ENCODE measurements at places on chromosomes 12 and 14.

DNA sequence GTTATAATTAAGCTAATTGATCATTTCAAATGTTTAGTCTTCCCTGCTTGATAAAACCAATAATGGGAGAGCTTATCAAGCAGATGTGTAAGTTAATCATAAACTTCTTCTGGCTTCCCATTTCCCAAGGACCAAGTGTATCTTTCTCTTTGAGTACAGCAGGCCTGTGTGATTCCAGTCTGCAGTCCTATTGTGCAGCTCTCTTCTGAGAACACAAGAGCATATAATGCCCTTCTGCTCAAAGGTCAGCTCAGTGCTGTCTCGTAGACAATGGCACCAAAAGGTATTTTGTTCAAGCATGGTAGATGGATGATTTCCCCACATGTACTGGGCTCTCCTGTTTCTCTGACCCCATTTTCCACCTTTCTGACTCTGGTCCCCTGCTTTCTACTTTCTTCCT lies 101.8 kb upstream of the DYRK2 start:
- DNase-seq: no peak

- no peak for DNase-seq
These were observed 60.2 kb downstream of the ANO2 start for GRCh38 chr12:5884866-5885265.

- no peak for DNase-seq
These were observed 282.9 kb downstream of the DUSP6 start for GRCh38 chr12:89069431-89069830.

DNA sequence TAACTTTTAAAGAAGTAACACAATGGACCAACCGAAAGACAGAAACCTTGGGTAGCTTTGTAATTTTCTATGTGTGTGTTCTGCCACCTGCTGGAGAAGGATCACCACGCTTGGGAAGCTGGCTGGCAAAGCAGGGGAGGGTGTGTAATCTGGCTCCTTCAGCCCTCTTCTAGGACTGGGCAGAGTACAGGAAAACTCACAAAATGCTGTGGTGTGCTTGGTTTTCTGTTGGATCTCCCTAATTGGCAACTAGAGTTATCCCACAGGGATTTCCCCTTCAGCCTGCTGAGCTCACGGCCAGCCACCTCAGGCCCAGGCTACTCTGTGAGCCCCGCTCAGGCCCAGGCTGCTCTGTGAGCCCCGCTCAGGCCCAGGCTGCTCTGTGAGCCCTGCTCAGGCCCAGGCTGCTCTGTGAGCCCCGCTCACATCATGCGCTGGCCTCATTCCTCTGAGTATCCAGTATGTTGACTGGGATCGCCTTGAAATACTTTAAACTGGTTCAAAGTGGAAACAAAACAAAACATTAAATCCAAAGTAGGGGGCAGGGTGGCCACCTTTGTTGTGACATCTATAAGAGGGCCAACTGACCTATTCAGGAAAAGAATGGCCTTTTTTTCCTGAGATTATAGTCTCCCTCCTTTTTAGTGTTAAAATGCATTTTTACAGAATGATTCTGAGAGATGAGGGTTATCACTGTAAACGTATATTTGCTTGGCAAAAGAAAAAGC lies 52.0 kb upstream of the RNU6-8 start:
- peak; percentile 57 for DNase-seq

- no peak for DNase-seq
These were observed 469.8 kb upstream of the FLRT2 start for GRCh38 chr14:85060121-85060520.

All from NCI-H2081 (cell line).